Stimulated activated CD8-positive, alpha-beta memory T cell treated with anti-CD3 and anti-CD28 coated beads, Interleukin-12 subunit alpha, Interleukin-12 subunit beta, amount 100 ng/mL, for 4 hours (primary cell): ENCODE measurements at places on chromosomes 5 and 9.

GRCh38 chr9:18427691-18428090, 46.3 kb upstream of the ADAMTSL1 start:
- DNase-seq = no peak

DNA sequence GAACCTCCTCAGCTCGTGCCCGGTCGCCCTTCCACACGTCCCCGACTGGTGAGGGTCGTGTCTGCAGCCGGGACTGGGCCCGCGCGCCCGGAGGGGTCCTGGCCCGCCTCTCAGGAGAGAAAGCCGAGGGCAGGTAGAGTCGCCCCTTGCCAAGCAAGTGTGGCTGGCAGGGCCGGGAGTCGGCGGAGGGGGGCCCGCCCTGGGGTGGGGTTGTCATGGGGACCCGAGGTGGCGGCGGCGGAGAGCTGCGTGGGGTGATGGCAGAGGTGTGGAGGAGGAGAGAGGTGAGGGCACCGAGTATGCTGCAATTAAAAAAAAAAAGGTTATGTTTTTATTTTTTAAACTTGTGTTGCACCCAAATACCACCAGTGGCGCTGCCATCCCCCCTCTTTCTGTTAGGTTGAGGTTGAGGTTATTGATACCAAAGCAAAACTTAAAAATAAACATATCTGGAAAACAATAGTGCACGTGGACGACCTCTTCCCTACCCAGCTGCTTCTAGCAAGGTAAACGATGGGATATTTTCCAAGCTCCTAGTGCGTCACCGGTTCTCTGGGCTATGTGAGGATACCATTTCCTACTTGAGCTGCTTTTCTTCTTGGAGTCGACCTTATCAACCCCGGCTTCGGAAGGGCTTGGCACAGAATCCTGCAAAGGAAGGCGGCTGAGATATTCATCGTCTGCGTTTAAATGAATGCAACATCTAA, 660 bp downstream of the SCAMP1 start:
- peak; percentile 59 for DNase-seq

- no peak for DNase-seq
Measured at GRCh38 chr9:90999425-91000397, 198.1 kb downstream of the SYK start.

DNA sequence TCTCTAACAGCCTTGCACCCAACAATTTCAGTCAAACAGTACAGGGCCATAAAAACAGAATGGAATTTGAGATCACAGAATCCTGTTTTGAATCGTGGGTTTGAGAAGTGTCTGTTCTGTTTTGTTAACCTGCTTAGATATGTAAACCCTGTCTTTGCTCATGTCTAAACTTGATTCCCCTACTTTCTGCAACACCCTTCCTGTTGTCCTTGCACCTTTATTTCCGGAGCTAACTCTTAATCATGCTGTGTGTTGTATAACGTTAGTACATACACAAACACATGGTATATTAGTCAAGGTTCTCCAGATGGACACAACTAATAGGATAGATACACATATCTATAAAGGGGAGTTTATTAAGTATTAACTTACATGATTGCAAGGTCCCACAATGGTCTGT, 2229.2 kb upstream of the C9orf72 start:
- DNase-seq = no peak

DNA sequence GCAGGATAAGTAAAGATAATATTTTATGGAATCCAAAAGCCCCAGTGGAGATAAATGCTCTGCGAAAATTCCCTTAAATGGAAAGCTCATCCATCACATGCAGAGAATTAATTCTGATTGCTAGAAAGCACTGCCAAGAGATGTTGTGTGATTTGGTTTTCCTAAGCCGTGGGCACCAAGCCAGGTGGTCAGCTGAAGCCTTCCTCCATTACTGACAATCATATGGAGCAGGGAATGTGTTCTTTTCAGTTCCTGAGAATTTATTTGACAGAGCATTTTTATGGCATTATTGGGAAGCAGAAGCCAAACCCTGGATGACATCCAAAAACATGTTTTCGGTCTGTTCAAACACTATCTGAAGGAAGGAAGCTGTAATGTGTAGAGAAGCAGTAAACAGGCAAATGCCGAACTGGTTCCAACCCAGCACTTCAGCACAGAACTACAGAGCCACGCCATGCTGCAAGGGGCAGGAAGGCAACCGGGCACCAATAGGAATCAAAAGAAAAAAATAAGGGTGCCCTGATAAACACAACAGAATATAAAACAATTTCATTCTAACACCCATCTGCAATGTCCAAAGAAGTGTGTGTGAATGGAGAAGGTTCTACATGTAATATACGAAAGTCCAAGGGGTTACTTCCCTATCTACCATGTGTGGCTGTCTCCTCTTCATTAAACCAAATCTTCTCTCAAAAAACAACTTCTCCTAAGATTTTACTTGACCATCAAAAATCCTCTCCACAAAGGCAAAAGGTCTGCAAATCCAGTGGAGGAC, 12.3 kb downstream of the ARSB start:
- no peak for DNase-seq

DNA sequence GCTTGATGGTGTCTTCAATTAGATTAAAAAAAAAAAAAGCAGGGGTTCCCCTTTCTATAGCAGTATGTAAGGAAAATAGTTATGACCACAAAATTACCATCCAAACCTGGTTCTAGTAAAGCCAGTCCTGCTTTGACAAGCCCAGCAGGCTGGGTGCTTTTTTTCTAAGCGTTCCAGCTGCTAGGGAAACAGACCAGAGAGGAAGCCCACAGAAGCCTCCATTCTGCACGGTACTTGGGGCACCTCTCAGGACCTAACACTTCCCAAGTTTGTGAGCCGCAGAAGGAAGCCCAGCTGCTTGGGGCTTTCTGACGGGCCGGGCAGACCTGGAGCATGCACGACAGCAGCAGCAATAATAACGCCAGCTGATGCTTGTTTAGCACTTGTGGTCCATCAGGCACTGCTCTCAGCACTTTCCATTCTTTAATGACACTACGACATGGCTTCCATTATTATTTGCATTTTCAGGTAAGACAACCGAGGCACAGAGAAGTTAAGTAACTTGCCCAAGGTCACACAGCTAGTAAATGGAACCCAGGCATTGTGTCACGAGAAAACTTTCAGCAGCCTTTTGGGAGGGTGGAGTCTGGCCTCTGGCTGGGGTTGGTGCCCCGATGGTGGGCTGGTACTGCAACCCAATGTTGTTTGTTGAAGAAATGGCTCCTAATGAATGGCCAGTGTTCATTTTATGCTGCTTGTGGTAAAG, 15.4 kb downstream of the LMX1B start:
- no peak for DNase-seq

GRCh38 chr9:20343325-20343724, 279.0 kb downstream of the MLLT3 start:
- no peak for DNase-seq
